Foreskin keratinocyte (primary cell): ENCODE measurements at places on chromosomes 7 and 10. TPM values are rescaled to one million over a fixed set of nuclear protein-coding genes. Genes with fewer than 3 reads are reported as not detected.

CALN1 gene
- total RNA-seq = not detected in 2 replicates

TMEM213 gene
- total RNA-seq = not detected in 2 replicates

INSYN2A gene
- total RNA-seq = not detected in 2 replicates

ADAM12 gene
- 0.04 and 0.07 TPM in 2 replicates for total RNA-seq

CCL24 gene
- not detected in 2 replicates for total RNA-seq

MINPP1 gene
- 15.8 and 16.4 TPM in 2 replicates for total RNA-seq

UNCX gene
- total RNA-seq = not detected in 2 replicates

CCDC146 gene
- total RNA-seq = 1.2 and 1.7 TPM in 2 replicates

PDLIM1 gene
- total RNA-seq = 256 and 304 TPM in 2 replicates

AKR1C4 gene
- total RNA-seq = not detected in 2 replicates

CHAT gene
- total RNA-seq = not detected in 2 replicates

MEOX2 gene
- total RNA-seq = not detected in 2 replicates

TMEM270 gene
- total RNA-seq = not detected in 2 replicates
